ENCODE measurements at places on chromosomes 1 and 21.

DNA sequence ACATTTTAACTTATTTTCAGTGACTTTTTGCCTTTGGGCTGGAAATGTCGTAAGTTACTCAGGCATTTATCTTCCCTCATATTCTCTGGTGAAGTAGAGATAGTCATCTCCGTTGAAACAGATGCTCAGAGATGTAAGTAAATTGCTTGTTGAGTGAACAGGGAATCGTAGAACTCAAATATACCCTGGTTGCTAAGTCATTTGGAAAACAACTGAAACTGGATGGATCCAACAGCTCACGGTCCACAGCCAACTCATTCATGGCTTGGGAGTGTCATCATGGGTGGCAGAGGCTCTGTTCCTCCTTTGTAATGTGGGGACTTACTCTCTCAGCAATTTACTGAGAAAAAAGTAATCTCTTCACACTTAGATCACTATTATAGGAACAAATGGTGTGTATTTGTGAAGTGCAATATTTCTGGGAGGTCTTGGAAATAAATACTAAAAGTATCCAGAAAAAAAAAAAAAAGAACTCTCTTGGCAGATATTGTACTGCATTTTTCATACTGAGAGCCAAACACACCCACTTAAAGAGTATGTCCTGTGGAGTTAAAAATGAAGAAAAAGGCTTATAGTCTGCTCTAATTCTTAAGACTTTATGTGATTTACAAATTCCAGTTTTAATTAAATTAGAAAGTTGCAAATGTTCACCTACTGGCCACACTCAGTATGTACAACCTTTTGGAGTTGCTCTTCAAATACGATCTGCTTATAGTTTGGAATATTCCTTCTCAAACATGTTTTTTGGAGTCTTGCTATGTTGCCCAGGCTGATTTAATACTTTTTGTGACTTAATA is 107.4 kb downstream of the LEPR start:
- DNase-seq = no peak

DNA sequence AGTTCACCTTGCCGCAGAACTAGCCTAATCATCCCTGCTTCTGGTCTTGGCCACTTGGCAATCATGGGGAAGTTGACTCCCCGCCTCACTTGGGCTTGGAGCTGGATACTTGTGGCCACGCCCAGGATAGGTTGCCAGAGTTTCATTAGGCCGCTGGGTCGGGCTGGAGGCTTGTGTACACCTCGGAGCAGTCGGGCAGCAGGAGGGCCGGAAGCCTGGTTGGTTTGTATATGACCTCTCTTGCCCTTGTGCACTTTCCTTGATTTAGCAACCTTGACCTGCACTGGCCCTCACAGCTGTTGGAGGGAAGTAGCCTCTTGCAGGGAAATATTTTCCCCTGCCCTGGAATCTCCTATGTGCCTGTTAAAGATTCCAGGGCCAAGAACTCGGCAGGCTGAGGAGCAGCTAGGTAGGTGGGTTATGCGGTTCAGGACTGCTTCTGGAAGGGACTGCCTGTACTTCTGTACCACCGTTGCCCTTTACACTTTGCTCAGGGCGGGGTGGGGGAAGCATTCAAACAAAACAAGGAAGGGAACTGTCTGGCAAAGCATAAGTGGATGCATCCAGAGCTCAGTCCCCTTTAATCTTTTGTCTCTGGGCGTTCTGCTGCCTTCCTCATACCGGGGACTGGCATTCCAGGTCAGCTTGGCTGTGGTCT is 83.5 kb downstream of the UCK2 start:
- no peak for DNase-seq

DNA sequence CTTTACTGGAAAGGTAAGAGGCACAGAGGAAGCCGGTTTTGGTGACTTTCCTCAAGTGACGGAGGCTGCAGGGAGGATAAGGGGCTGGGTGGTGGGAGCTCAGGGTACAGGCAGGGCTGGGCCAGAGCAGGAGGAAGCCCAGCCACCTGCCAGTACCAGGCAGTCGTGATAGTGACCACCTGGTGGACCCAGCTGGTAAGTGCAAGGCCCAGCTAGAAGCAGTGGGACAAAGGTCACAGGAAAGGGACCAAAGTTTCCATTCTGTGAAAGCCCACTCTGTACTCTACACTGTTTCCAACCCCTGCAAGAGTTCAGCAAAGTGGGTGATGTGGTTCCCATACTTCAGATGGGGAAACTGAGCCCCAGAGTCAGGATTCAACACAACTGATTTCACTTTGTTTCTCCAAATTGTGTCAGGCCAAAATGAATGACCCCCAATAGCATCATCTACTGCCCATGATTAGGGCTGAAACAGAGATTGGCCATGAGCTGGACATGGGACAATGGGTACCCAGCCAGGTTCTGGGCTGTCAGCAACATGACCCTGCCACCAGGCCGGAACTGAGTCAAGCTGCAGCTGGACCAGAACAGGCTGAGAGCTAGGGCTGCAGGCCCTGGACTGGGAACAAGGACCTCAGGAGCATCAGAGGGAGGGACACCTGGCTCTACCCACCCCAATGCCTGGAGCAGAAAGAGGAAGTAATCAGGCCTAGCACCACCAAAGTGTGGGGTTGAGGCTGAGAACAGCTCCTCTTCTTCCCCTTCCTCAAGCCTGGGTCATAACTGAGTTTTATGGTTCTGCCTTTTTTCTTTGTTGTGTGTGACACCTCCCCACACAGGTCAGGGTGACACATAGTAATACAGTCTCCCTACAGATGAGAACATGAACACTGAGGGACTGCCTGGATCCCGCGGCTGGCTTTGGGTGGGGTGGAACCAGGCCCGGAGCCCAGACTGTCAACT is 50.2 kb downstream of the KCNN3 start:
- DNase-seq = peak; percentile 10

GRCh38 chr1:52041551-52042185 is 8.1 kb upstream of the KTI12 start:
- DNase-seq = no peak

- DNase-seq = no peak
These were observed 84.7 kb downstream of the TRIM11 start for GRCh38 chr1:228321895-228322294.

GRCh38 chr1:54998677-54999076 is at the start of gene BSND:
Gene BSND (plus strand): TSS chr1:54998933. CDS start chr1:54999187, 254 bp downstream.
- no peak for DNase-seq
